ENCODE measurements at places on chromosomes 5 and 9.

DNA sequence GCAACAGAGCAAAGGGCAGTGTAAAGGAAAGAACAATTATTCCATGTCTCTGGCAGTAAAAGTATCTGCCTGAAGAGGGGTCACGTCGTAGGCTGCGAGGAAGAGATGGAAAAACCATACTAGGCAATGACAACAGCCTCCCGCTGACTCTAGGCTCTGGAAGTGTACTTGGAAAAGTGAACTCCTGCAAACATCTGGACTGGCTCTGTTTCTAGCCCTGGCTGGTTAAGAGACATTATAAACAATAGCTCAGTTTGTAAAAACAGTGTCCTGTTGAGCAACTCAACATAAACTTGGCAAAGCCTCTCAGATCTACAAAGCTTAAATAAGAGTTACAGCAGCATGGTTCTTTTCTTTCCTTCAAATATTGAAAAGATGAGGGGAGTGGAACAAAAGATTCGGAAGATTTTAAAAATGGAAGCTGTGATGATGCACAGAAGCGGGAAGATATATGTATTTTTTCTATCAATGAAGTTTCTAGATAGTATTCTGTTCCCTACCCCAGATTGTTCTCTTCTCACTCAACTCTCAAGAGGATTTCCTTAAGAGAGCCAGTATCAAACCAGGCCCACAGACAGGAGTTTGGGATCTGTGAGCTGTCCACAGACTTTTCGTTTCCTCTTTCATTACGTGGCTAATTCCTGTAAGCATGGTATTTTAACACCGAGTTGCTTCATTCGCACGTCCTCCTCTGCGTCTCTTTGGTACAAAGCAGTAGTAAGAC lies 79.4 kb downstream of the SPTLC1 start:
- no peak for DNase-seq

DNA sequence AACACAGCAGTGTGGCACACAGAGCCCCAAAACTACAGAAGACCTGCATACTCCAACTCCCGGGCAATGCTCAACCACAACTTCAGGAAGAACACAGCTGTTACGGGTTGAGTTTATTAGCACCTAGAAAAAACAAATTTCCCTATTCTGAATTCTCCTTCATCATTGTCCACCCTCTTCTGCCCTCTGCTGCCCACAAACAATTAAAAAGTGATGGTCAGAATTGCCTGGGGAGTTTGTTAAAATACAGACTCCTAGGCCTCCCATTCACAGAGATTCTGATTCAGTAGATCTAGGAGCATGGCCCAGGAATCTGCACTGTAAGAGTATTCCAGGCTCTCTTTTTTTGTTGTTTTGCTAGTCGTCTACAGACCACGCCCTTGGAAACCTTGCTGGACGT lies 310.6 kb downstream of the NDUFS4 start:
- no peak for DNase-seq

- no peak for DNase-seq
These were observed 552.0 kb upstream of the CLINT1 start for GRCh38 chr5:158410976-158411375.

- peak; percentile 16 for DNase-seq
These were observed 502 bp upstream of the PTGR1 start for GRCh38 chr9:111599955-111600343.

- DNase-seq = no peak
These were observed 240.2 kb downstream of the IRX1 start for GRCh38 chr5:3835811-3836210.

- no peak for DNase-seq
These were observed 666.8 kb downstream of the PTPRD start for GRCh38 chr9:9945966-9946365.

DNA sequence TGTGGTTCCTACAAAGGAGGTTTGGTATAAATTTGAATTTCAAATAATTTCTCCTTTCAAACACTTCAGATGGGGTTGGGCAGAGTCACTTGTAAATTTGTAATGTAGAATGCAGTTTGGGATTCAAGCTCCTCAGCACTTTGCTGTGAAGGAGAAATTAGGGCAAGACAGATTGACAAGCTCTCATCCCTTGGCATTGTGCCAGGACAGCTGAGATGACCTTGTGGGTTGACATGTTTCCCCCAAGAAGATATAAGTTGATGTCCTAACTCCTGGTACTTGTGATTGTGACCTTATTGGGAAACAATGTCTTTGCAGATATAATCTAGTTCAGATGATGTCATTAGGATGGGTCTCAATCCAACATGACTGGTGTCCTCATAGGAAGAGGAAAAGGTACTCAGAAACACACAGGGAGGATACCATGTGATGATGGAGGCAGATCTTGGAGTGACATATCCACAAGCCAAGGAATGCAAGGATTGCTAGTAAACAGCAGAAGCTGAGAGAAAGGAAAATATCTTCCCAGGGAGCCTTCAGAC lies 408.3 kb downstream of the MED10 start:
- DNase-seq = no peak

Measured in GM10248 (cell line).